Stimulated activated CD8-positive, alpha-beta memory T cell treated with anti-CD3 and anti-CD28 coated beads, Interleukin-7, amount 100 ng/mL, for 1 hour (primary cell): ENCODE measurements at places on chromosomes 7 and 10.

- no peak for DNase-seq
These were observed 622.4 kb upstream of the POM121L12 start for GRCh38 chr7:52413051-52413450.

GRCh38 chr10:7054915-7055314 is 355.9 kb downstream of the SFMBT2 start:
- no peak for DNase-seq

DNA sequence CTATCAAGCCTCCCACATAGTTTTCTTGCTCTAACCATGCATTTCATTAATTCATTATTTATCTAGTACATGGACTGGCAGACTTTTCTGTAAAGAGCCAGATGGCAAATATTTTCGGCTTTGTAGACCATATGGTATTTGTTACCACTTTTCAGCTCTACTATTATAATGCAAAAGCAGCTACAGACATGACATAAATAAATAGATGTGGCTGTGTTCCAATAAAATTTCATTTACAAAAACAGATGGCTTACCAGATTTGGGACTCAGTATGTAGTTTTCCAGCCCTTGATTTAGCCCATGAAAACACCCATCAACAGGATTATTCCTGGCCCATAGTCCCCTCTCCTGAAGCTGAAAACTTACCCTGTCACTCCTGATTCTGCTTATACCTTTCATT is 32.1 kb downstream of the PLCE1 start:
- DNase-seq = no peak

GRCh38 chr7:143405173-143406001 is 3.3 kb downstream of the EPHA1 start:
- DNase-seq = no peak

DNA sequence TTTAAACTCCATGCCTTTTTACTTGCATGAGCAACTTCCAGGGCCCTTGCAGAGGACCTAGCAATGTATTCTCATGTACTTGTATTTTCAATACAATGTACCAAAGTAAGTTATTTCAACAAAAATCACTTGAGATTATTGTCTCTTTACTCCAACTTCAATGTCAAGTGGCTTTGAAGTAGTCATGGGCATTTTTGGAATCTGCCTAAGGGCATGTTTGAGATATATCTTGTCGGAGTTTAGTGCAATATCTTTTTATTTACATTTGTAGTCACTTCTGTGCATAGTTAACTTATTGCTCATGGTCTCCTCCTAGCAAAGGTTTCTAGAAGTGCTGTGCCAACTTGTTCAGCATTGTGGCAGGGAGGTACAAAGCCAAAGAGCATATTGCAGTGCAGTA is 508.7 kb upstream of the SEMA3D start:
- no peak for DNase-seq

DNA sequence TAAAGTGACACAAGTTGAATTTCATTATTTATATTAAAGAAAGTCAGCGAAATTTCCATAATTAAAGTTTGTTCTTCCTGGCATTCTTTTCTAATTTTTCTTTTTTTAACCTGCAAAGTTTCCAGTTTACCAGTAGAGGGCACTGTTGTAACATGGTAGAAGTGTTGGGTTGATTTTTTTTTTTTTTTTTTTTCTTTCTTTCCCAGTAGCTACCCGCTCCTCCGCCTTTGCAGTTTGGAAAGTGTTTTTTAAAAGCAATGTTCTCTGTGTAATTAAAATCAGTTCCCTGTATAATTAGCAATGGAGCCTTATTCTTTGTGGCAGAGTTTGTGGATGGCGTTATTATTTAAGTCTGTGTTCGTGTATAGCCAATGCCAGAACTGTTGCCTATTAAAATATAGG is 53.7 kb downstream of the TAF3 start:
- no peak for DNase-seq

DNA sequence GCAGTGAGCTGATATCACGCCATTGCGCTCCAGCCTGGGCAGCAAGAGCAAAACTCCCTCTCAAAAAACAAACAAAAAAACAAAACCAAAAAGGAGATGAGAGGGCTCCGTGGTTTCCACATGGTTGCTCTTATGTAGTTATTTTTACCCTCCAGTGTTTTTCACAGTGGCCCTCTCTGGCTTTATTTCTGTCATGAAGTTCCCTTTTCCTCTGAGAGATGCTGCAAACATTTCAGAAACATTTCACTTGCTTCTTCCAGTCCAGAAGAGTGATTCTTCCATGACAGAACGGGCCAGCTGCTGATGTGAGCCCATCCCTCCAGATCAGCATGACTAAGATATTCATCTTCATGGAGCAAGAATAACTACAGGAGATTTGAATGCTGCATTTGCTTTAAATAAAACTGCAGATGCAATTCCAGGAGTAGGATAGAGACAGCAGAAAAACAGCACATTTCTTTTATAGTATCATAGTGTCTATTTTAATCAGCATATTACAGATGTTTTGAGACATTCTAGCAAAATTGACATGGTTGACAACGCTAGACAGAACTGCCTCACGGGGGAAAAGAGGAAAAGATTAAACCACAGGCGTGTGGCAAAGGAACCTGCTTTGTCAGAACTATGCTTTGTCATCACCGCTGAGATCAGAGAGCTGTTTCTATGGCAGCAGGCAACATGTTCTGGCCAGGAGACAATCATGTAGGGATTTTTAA is 40.3 kb downstream of the NRCAM start:
- DNase-seq = no peak

- no peak for DNase-seq
These were observed 186.7 kb upstream of the LYZL2 start for GRCh38 chr10:30816159-30816819.

DNA sequence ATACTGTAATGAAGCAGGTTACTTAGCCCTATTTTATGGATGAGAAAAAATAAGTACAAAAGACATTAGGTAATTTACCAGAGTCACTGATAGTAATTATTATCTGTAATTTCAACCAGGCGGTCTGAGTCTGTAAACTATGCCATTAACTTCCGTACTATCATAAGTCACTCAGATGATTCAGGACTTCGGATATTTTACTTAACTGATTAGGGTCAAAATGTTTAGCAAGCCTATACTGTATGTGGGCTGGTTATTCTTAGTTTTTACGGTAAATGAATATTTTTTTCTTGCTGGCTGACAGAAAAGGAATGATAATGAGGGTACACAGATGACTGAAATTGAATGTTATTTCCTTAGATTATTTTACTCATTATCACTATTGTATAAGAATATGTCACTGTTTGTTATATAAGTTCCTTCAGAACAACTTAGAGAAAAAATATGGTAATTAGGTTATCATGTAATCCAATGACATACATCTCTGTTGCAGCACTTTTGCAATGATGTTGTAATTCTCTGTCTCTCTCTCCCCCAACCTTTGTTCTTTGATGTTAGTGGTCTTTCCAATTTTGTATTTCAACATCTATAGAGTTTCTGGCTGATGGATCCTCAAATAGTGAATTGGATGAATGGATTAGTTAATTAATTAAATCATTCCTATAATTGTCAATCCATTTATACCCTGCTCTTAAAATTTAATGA is 165.6 kb downstream of the ZEB1 start:
- no peak for DNase-seq

DNA sequence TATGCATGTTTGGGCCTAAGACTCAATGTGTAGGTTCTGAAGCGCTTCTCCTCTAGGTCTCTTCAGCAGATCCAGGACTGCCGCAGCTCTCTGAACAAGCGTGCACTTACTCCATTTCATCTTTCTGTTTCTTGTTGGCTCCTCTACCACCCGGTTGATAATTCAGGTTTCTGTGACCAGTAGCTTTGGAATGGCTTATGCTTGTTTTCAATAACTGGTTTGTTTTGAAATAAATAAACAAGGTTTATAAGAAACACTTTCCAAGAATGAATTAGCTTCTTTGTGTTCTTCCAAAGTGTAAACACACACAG is 1.5 kb downstream of the MDFIC start:
- DNase-seq = no peak

DNA sequence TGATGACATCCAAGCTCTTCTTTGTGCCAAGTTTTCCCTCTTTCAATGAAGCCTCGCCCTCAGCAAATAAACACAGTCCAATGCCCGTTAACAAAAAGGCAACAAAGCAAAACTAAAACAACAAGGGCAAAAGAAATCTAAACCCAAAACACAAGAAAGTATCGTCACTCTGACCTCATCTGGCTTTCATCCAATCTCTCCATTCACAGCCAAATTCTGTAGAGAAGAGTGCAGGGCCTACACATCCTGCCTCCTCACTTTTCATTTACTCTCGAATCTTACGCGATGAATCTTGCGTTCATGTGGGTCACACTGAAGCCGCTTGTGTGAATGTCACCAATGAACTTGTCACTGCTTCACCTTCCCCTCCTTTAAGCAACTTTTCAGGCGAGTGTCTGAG is 15.9 kb upstream of the AKR1E2 start:
- no peak for DNase-seq

DNA sequence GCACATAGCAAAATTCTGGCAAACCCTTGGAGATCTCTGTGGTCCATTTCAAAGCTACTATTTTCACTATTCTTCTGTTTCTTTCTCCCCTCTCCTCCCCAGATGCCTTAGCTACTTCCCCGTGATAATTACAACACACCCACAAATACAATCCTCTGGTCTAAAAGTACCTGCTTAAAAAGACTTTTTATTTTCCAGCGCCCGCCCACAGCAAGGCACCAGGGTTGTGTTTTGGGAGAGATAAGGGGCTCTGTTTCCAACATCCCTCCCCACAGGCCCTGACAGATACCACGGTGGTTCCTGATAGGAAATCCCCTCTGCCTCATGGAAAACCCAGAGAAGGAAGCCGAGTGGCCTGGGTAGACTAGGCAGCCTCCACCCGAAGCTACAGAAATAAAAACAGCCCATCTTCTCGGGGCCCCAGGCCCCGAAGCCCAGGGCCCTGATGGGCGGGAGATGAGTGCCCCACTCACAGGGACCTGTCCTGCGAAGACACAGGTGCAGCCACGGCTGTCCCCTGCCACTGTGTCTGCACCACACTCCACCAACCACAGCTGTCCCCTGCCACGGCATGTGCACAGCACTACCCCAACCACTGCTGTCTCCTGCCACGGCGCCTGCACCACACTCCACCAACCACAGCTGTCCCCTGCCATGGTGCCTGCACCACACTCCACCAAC is 19.7 kb downstream of the CALML5 start:
- no peak for DNase-seq

DNA sequence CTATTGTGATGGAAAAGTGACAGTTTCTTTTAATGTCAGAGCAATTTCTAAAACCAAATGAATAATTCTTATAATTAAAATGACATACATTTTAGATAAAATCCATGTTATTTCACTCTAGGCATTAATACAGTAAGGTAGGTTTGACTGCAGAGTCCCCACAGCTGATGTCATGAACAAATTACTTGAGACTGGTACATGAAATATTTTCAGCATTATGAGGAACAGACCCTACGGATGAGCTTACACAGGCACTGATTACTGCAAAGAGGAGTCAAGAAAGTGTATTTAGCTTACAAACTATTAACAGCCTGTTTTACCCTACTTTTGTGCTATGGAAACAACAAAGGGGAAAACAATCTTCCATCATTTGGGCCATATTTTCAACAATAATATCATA is 8.9 kb downstream of the COL1A2 start:
- no peak for DNase-seq

- DNase-seq = no peak
These were observed 244.5 kb upstream of the ANKRD30A start for GRCh38 chr10:36880898-36881297.

- DNase-seq = no peak
These were observed 3.1 kb upstream of the LDB1 start for GRCh38 chr10:102123223-102123622.

DNA sequence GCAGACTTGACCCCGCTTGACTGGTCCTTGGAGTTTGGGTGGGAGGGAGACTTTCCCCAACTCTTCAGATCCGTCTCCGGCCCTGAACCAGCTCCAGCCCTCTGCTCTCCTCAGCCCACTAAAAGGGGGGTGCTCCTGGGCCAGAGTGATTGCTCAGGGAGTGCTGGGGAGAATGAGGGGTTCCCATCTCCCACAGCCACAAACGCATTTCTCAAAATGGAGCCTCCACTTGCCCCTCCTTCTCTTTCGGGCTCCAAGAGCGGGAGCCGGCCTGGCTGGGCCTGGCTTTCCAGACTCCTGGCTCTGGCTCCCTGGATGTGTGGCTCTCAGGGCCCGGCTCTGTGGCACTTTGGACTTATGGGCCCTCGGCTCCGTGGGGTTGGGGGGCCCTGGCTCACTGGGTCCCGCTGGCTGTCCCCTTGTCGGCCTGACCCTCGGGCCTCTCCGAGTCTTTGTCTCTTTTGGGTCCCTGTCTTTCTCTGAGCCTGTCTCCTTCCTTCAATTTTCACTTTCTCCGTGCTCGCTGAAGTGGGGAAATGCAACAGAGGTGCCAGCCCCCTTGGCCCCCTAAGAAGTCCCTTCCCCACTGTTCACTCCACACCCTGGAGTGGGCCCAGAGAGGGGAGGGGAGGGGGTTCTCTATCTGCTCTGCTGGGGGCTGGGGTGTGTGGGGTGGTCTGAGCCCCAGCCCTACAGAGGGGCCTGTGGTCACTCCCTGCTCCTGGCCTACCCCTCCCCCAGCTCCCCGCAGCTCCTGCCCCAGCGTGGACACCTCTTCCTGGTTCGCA is 713 bp downstream of the LZTS2 start:
- no peak for DNase-seq

GRCh38 chr7:130369110-130369711 is 11.1 kb upstream of the CPA1 start:
- no peak for DNase-seq

- DNase-seq = no peak
These were observed 181.2 kb downstream of the KCNMA1 start for GRCh38 chr10:77456414-77456813.

DNA sequence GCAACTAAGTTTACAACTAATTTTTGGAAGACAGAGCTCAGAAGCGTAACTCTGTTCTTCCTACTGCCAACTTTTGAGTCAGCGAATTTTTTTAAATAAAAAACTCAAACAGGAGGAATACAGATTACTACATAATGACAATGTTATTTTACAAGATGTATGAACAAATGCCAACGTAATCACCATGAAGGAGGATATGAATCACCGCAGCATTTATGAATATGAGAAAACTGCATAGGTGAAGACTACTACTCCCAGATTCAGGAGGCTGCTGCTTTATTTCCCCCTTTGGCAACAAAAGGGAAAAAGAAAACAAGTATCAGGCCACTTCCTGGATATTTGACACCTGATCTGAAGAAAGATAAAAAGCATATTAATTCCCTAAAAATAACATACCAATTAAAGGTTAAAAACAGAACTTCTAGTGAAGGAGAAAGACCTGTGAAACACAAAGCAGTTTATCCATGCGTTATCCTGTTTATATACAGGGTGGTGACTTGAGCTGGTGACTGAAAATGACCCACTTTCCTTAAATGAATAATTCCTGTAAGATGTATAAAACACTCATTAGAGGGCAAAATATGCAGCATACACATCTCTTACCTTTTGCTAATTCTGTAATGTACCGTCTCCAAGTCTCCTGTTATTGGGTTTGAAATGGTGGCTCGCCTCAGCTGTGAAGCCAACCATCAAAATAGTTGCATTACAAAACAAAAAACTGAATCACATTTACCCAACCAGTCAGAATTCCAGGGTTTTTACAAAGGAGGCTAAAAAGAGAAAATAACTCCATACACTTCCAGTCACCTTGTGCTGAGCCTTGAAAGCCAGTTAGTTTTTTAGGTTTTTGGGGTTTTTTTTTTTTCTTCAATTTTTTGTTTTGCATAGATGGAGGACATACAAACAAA is 52.0 kb downstream of the P4HA1 start:
- DNase-seq = no peak
